ENCODE measurements at places on chromosomes 5 and 9.

- DNase-seq: no peak
Measured at GRCh38 chr5:79202076-79202475, 33.9 kb upstream of the JMY start.

GRCh38 chr9:88319936-88320747 is 68.1 kb upstream of the SPIN1 start:
- no peak for DNase-seq

DNA sequence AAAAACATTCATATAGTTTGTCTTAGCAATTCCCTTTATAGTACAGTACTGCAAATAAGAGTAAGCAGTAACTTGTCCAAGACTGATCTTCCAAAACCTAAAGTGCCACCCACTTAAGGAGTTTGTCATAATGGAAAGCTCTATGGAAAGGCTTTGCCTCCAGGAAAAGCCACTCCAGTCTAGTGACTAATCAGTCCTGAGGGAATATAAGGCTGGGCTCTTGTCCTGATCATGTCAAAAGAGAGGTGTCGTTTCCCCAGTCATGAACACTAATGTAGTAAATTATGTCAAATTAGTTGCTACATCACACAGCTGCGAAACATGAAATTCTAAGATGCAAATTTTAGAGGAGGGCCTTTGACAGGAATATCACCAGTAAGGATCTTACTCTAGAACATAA is 271.6 kb downstream of the GABRB2 start:
- DNase-seq: no peak

DNA sequence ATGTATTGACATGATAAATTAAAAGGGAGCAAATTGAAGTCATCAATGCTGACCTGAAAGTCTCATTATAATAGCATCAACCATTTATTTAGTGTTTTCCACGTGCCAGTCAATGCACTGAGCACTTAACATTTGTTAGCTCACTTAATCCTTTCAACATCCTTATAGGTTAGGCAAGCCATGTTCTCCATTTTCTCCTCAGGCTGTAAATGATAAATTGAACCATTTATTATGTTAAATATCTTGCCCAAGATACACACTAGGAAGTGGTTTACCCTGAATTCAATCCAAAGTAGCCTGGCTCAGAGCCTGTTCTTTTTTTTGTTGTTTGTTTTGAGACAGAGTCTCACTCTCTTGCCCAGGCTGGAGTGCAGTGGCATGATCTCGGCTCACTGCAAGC is 25.0 kb upstream of the SNX2 start:
- DNase-seq: no peak

DNA sequence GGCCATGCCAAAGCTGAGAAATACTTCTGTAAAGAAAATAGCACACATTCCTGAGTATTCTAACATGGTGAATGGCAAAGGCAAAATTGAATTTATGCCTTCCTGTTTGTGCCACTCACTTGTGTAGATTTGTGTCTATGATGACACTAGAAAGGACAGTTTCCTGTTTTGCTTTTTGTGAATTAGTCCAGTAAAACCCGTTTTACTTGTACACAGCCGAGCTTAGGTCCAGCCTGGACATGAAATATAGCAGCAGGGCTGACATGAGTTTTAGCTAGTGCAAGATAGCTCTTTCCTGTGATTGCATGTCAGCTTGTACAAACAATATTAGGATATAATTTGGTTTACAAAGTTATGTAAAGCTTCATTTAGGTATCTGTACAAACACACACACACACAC is 1891.7 kb upstream of the WWC1 start:
- no peak for DNase-seq

DNA sequence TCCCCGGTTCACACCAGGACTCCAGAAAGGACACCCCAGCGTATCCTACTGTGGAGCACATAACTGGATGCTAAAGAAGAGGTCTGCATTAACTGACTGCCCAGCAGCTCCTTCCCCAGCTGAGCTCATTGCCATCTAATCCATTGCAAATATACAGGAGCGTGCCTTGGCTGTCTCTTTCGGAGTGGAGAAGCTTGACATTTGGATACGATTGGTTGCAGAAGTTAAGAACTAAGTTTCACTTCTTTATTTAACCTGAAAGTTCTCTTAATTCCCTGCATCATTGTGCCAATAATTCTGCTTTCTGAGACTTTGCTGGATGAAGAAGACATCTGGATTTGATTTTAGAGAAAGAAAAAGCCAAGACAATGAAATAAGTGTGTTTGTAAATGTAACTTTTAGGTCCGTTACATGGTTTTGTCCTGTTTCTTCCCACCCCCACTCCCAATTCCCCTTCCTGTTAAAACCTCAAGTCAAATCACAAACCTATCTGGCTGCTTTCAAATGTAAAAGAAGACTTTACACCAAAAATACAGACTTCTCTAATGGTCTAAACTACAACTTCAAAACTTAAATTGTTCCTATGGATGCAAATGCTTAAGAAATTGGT is 33.9 kb downstream of the TAS2R1 start:
- DNase-seq: no peak

DNA sequence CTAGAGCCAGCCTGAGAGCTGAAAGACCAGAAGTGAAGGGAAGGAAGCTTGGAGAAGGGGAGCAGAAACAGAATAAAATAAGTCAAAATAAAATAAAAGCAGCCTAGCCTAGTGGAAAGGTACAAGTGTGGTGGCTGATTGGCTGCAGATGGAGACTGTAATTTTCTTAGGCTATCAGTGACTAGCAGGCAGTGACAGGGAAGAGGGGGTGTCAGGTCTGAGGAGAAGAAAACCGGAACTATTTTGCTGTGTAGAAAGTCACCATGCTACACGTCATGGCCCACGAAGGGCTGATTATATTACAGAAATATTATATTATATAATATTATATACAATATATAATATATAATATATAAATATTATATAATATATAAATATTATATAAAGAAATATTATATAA is 98.1 kb upstream of the TAF11L2 start:
- DNase-seq: no peak

- DNase-seq: no peak
Measured at GRCh38 chr9:129121483-129121882, 10.3 kb downstream of the PTPA start.

DNA sequence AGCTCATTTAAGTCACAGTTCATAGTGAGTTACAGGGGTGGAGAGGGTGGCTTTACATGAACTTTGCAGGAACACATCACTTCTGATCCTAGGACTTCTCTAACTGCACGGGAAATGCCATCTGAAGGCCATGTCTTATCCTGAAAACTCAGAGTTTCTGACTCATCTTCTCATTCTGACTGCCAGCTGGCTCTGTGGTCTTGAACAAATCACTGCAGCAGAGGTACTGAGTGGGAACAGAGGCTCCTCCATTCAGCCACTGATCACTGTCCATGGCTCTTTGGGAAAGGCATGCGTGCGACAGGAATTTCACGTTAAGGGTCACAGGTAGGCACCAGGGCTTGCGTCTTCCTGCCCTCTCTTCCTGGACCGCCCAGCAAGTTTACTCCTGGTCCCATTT is 114.6 kb upstream of the LRRTM2 start:
- no peak for DNase-seq

GRCh38 chr9:68895741-68896478 is 118.0 kb downstream of the PRKACG start:
- DNase-seq: no peak

GRCh38 chr5:74433896-74434829 is 206.4 kb downstream of the ENC1 start:
- no peak for DNase-seq

DNA sequence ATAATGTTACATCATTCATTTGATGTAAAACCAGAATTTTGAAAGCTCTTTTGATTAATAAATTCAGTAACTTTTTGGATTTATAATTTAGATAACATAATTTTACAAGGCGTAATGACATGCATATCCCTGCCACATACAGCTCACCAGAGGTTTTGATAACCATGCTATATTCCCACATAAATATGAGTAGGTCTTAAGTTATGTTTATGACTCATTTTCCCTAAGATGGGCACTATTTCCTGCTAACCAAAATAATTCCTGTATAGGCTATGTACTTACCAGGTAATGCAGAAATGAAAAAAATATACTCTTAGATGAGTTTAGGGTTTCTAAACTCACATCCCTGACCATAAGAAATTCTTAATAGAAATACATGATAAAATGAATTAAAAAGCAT is 93.9 kb upstream of the EDIL3 start:
- no peak for DNase-seq

DNA sequence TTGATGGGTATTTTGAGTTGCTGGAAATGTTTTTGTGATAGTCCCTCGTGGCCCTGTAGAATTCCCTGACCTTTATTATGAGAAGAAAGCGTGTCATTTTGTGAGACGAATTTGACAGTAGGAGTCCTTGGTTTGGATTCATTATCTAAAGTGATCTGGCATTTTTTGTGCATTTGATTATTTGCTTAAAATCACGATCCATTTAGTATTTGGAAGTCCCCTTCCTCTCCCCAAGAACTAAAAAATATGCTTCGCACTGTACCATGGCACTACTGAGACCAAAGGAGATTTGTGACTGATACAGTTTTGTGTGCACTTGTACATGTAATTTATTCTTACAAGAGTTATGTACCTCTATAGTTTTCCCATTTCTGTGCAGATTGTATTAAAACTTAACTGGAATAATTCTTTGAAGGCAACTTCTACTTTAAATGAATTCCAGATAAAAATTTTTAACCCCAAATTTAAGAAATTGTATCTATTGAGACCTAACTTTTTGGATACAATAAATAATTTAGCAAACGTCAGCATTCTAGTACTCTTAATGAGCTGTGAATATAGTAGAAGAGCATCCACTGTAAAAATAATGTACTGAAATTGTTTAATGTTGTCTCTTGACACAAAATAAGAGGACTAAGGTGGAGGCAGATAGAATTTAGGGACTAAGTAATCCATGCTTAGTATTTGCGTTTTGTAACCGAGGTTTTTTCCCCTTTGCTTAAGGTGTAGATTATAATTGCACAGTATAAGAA is 2.1 kb downstream of the MAP3K1 start:
- DNase-seq: no peak

DNA sequence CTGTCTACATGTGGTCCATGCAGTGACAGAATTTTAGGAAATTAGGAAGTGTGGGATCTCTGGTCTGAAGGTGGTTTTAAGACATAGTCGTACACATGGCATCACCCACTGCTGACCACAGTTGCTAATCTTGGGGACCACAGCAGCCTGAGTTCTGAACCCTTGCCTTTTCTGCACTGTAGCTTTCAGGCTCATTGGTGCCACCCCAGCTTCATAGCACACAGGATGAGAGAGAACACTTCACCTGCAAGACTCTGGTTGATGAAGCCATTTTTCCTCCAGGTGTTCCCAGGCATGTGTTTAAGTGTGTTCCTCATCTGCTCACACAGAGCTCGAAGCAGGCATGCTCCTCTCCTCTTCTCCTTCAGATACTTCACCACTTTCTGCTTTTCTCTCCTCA is 68.2 kb upstream of the S1PR3 start:
- DNase-seq: no peak

GRCh38 chr5:65535529-65535987 is 27.4 kb downstream of the CENPK start:
- no peak for DNase-seq

DNA sequence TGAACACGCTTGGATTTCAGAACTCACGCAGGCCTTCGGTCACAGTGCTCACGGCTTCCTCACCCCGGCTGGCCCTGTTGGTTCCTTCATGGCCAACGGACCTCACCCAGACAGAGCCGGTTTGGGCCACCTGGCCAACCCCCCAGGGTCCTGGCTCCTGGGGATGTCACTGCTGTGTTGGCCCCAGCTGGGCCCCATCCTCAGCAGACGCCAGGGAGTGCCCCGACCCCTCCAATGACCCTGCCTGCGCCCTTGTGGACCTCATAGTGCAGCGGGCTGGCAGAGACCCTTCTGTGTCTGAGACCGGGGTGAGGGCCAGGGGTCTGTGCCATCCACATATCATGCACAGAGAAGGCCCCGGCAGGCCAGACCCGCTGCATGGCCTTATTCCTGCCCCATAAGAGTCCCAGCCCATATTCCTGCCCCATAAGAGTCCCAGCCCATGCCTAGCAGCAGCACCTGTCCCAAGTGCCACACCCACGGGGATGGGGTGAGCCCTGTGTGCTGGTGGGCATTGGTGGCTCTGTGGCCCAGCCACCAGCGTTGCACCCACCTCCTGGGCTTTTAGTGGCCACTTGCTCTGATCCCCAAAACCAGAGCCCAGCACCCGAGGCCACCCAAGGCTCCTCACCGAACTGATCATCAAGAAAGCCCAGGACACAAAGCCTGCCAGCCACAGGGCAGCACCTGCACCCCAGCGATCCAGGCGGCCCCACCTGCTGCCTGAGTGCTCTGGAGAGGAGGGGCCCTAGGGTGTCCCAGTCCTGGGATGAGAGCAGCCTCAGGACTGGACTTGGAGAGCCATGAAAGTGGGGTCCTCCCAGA is 1.3 kb upstream of the LPCAT1 start:
- peak; percentile 14 for DNase-seq

- DNase-seq: no peak
Measured at GRCh38 chr5:97067296-97067850, 75.0 kb downstream of the LIX1 start.

GRCh38 chr9:4495537-4495936 is 5.3 kb downstream of the SLC1A1 start:
- no peak for DNase-seq

- DNase-seq: no peak
Measured at GRCh38 chr9:114310471-114311450, 12.1 kb upstream of the ORM1 start.

GRCh38 chr9:16509997-16510396 is 360.5 kb downstream of the BNC2 start:
- no peak for DNase-seq

DNA sequence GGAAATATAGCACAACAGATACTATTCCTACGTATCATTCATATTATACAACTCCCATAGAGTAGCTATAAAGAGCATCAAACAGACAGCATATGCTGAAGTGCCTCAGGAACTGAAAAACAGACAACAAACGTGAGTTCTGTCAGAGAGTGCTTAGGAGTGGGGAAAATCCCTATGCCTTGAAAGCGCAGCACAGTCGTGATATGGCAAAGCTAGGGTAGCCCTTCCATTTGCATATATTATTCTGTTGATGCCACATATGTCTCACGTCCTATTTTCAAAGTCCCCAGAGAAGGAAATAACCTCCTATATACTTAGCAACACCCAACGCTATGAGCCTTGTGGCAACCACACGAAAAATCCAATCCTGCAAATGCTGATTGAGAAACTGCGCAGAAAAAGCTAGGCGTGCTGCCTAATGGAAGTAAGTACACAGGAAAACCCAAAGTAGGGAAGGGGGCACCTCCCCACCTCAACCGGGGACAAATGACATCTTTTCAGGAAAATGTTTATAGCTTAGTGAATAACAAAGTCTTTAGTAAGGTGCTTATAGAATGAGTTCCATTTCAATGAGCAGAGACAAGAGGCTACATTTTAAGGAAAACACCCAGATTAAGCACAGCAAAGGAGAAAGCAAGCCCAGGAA is 105.1 kb downstream of the MED10 start:
- no peak for DNase-seq

Measured in dorsolateral prefrontal cortex (tissue), 122 donors.